ENCODE measurements at places on chromosomes 1 and 21.

GRCh38 chr1:114320586-114320985, 166.9 kb upstream of the SYT6 start:
- no peak for DNase-seq

GRCh38 chr21:29148530-29148929, 18.1 kb downstream of the MAP3K7CL start:
- peak; percentile 6 for DNase-seq

DNA sequence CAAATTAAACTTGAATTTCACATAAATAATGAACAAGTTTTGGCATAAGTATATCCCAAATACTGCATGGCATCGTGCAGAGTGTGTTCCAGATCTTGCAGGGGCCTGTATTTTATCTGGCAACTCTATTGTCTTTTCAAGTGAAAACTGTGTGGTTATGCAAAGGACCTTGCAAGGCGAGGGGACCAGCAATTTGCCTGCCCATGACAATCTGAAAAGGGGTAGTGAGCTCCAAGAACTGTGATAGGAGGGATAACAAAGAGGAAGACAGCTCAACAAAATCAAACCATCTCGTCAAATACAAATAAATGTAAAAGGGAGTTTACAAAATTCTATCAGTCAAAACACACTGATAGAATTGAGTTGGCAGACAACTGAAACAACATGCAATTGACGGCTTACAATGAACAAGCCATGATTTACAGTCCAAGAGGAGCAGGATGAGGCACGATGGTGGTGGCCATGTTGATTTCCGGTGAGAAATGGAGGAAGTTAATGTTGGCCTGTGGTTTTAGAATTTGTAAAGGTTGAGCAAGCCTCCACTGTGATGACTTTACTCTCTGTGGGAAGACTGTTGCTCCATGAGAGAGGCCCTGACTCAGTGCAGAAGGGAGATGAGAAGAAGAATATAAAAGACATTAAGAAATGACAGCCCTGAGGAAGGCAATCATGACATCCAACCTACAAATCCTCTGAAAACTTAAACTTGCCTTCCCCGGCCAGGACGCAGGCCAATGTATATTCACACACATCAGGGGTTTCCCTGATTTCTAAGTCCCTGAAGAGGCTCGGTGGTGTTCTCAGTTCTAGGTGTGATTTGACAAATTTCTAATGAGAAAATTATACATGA, 132.2 kb downstream of the ADSS2 start:
- DNase-seq: peak; percentile 56

DNA sequence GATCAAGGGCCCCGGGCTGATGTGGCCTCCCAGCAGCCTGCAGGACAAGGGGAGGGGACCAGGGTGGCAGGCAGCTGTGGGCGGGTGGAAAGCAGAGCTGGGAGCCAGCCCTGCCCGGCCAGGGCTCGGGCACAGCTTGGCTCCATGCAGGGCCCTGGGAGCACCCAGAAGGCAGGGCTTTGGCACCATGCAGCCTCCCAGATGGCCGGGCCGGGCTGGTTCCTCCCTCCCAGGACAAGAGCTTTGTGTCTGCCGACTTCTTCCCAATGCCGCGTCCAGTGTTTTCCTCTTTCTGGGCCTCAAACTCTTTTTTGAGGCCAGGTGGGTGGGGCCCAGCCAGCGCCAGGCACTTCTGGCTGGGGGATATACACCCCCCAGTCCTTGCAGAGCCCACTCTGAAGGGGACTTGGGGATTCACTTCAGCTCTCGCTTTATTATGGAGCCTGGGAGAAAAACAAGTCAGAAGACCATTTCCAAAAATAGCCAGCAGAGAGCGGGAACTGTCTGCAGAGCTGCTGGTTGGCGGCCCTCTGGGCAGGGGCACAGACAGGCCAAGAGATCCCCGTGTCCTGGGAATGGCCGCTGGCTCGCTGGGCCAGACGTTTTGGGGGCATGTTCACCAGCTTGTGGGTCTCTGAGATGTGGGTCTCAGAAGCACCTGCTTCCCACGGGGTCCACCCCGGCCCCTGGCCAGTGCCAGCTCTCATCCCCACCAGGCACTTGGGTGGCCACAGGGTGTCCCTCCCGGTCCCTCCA, 103.8 kb upstream of the ARHGEF16 start:
- no peak for DNase-seq

DNA sequence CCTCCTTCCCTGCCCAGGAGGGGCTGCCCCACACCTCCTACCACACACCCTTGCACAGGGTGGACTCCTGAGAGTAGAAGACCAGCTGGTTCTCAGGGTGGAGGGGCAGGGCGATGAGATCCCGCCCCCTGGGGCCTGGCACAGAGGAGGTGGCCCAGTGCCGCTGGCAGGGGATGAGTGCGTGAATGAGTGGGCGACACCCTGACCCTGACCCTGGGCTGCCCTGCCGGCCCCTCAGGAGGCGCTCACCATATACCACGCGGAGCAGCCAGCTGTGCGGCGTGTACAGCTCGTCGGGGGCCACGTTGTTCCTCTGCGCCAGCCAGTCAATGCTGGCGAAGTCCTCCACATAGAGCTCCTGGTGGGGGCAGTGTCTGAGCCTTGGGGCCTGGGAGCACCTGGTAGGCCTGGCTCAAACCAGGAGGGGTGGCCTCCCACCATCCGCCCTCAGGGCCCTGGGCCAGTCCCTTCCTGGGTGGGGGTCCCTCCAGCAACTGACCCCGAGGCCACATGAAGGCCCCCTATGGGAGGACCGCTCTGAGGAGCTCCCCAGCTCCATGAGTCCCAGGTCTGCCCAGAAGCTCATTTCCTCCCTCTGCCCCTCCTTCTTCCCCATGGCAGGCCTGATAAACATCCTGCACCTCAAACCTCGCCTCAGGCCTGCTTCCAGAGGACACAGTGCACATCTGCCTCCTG, 13.0 kb downstream of the LSS start:
- DNase-seq: no peak

GRCh38 chr1:233598891-233599541, 14.9 kb upstream of the KCNK1 start:
- no peak for DNase-seq

- no peak for DNase-seq
Observed at GRCh38 chr1:109954041-109954512, 30.5 kb upstream of the AHCYL1 start.

DNA sequence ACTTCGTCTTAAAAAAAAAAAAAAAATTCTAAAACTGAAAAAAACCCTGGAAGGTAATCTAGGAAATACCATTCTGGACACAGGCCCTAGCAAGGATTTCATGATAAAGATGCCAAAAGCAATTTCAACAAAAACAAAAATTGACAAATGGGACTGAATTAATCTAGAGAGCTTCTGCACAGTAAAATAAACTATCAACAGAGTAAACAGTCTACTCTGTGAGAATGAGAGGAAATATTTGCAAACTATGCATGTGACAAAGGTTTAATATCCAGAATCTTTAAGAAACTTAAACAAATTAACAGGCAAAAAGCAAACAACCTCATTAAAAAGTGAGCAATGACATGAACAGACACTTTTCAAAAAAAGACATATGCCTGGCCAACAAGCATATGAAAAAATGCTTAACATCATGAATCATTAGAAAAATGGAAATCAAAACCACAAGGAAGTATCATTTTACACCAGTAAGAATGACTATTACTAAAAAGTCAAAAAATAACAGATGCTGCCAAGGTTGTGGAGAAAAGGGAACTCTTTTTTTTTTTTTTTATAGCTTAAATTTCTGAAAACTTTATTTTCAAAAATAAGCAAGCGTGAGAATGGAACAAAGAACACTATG, 29.4 kb upstream of the RNPC3 start:
- no peak for DNase-seq

DNA sequence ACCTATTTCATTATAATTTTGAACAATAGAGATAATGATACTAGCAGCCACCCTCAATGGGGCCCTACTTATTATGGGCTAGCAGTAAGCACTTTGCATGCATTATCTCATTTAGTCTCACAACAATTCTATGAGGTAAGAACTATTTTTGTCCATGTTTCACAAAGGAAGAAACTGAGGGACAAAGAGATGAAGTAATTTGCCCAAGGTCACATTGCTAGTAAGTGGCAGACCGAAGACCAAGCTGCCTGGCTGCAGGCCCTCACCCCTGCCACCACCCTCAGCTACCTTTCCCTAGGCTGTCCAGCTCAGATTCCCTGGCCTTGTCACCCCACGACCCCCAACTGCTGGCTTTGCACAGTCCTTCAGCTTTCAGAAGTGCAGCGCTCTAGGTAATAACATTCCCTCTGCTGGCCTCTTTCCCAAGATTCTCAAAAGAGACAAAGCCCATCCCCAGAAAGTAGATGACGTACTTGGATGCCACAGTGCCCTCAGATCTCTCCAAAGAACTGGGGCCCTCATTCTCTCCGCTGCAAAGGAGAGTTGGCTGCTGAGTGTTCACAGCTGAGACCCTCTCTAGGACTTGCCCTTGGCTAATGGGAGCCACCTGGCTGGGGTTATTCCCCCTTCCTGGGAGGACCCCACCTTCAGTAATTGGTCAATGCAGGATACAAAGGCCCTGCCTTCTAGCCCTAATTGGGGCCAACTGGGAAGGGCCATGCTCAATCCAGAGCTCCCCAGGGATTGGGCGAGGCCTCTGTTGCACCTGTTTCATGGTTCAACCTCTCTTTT, 39.5 kb downstream of the IRF2BP2 start:
- DNase-seq: no peak

DNA sequence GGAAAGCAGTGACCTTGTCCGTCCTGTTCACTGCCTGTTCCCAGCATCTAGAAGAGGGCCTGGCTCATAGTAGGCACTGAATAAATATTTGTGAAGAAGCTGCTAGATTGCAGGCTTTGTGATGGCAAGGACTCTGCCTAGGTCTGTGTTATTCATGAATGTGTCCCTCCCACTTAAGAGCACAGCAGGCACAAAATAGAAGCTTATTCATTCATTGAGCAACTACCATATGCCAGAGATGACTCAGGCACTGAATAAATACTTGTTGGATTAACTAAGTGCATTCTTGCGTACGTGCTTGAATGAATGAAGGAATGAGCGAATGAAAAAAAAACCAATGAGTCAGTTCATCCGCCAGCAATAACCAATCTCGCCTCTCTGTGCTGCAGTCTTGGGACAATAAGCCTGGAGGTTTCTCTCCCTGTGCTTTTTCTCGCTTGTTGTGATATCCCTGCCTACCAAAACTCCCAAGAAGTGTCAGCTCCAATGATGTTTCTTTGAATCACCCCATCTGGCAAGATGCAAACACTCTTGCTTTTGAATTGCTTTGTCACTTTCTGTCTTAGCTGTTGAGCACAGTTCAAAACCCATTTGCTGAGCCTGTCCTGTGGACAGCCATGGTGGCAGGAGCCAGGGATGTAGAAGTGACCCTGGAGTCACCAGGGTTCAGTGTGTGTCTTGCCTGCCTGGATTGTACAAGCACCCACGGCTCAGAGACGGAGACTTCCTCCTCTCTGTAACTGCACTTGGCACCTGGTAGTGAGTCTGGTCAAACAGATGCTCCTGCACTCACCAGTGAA, 143.9 kb downstream of the KAZN start:
- DNase-seq: no peak
